ENCODE measurements at places on chromosomes 2 and 18.

GRCh38 chr2:235217846-235218245 lies 266.0 kb downstream of the SH3BP4 start:
- peak; percentile 8 for DNase-seq

GRCh38 chr2:240574386-240575100 lies 6.3 kb downstream of the RNPEPL1 start:
- DNase-seq = no peak

DNA sequence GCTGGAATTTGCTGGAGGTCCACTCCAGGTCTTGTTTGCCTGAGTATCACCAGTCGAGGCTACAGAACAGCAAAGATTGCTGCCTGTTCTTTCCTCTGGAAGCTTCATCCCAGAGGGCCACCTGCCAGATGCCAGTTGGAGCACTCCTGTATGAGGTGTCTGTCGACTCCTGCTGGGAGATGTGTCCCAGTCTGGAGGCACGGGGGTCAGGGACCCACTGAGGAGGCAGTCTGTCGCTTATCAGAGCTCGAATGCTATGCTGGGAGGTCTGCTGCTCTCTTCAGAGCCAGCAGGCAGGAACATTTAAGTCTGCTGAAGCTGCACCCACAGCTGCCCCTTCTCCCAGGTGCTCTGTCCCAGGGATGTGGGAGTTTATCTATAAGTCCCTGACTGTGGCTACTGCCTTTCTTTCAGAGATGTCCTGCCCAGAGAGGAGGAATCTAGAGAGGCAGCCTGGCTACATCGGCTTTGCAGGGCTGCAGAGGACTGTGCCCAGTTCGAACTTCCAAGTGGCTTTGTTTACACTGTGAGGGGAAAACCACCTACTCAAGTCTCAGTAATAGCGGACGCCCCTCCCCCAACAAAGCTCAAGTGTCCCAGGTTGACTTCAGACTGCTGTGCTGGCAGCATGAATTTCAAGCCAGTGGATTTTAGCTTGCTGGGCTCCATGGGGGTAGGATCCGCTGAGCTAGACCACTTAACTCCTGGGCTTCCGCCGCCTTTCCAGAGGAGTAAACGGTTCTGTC lies 301.1 kb downstream of the ERBB4 start:
- DNase-seq = no peak

DNA sequence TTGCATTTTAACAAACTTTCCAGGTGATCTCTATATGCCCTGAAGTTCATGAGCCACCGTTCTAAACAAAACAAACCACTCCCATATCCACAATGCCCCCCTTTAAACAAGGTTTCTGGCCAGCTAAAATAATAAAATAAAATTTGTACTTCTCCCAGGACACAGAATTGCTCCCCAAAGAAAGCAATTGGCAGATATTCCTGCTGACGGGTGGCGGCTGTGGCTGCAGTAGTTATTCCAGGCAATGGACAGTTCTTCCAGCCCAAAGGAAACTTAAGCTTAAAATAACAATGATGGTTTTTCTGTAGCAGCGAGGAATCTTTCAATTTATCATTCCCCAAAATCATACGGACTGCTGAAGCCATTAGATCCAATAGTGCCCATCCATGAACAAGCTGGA lies 260.5 kb upstream of the ZNF521 start:
- no peak for DNase-seq

GRCh38 chr2:200320991-200321390 lies 14.5 kb downstream of the SPATS2L start:
- no peak for DNase-seq

- DNase-seq = no peak
Observed at GRCh38 chr18:13877157-13877556, 38.2 kb downstream of the MC2R start.

DNA sequence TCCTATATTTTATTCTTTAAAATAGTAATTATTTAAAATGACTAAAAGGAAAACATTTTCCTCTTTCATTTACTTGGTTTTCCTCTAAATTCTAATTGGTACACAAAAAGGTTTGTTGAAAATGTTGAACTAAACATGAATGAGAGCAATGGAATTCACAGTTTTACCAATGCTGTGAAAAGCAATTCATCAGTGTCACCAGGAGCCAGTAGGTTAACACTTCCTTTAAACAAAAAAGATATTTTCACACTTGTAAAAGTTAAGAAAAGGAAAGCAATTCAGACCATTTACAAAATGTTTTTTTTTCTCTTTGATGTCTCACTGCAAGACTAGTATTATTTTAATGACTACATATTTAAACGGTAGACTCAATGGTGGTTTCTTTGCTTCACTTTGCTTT lies 341.6 kb downstream of the RIT2 start:
- no peak for DNase-seq

DNA sequence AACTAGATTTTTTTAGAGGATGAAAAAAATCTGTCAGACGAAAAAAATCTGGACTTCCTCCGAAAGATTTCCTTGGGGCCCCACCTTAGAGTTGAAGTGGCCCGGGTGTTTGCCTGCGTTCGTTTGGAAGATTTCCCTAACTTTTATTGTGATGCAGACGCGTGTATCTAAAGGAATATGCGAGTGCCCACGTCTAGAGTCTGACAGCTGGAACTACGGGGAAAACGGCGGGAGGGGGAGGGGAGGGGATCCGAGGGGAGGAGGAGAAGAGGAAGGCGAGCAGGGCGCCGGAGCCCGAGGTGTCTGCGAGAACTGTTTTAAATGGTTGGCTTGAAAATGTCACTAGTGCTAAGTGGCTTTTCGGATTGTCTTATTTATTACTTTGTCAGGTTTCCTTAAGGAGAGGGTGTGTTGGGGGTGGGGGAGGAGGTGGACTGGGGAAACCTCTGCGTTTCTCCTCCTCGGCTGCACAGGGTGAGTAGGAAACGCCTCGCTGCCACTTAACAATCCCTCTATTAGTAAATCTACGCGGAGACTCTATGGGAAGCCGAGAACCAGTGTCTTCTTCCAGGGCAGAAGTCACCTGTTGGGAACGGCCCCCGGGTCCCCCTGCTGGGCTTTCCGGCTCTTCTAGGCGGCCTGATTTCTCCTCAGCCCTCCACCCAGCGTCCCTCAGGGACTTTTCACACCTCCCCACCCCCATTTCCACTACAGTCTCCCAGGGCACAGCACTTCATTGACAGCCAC lies 2.4 kb upstream of the SP9 start:
- DNase-seq = no peak

GRCh38 chr2:31386648-31387047 lies 27.9 kb downstream of the XDH start:
- no peak for DNase-seq

GRCh38 chr18:58247363-58247834 lies 203.4 kb downstream of the NEDD4L start:
- DNase-seq = no peak

- DNase-seq = peak; percentile 53
Observed at GRCh38 chr2:226915846-226916360, 80.0 kb downstream of the RHBDD1 start.

GRCh38 chr2:110678457-110679336 lies 834 bp upstream of the BUB1 start:
- no peak for DNase-seq

GRCh38 chr2:112692495-112692911 lies 28.3 kb upstream of the NT5DC4 start:
- peak; percentile 75 for DNase-seq

DNA sequence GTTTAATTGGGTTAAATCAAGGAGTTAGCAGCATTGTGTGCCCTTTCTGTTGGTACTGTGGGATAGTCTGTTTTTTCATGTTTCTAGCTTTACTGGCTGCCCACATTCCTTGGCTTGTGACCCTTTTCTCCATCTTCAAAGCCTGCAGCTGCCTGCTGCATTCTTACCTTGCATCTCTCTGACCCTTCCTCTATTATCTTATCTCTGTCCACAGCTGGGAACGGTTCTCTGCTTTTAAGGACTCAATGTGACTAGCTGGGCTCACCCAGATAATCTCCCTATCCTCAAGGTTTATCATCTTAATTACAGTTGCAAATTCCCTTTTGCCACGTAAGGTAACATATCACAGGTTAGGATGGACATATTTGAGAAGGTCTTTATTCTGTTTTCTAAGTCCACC lies 199.7 kb downstream of the KCNS3 start:
- DNase-seq = no peak

DNA sequence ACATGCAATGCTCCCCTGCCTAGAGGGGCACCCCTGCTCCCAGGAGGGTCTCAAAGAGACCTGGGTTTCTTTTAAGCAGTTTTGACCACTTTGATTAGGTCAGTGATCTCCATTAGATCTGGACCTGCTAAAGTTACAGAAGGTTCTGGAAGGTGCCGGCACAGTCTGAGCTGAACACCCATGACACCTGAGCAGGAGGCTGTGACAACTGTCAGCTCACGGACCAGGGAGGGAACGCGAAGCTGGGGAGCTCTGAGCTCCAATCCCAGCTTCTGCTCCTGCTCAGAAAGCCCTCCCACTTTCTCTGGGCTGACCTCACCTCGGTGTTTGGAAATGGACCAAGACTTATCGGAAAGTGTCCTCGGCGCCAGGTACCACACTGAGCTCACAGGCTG lies 113.8 kb downstream of the NFATC1 start:
- DNase-seq = no peak

GRCh38 chr18:48962994-48963561 lies 12.3 kb upstream of the SMAD7 start:
- no peak for DNase-seq

GRCh38 chr2:133054297-133054696 lies 384.3 kb upstream of the LYPD1 start:
- no peak for DNase-seq

GRCh38 chr18:61892683-61893308 lies at the start of gene RNF152:
TSS of gene RNF152 (minus strand) at chr18:61893007. CDS start at chr18:61816463, 76,544 bp downstream.
- no peak for DNase-seq

- DNase-seq = no peak
Observed at GRCh38 chr2:206708286-206708685, 9.9 kb downstream of the DYTN start.

DNA sequence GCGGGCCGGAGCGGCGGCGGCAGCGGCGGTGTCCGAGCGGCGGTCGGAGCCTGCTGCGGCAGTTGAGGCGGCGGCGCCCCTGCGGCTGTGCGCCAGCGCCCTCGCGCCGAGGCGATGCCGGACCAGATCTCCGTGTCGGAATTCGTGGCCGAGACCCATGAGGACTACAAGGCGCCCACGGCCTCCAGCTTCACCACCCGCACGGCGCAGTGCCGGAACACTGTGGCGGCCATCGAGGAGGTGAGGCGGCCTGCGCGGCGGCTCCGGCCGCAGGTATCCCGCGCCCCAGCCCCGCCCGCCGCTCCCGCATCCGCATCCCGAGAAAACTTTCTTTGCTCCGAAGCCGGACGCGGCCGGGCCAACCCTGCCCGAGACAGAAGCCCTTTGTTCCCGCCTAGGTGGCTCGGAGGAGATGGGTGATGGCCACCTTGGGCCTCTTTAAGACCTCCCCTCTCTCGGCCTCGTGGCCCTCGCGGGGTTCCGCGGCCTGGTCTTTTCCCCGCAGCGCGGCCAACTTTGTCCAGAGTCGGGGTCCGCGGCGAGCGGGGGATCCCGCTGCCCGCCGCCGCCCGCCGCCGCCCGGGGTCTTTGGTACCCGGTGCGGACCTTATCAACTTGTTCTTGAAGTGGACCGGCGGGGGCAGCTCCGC lies 504 bp downstream of the ASAP2 start:
- DNase-seq = no peak

DNA sequence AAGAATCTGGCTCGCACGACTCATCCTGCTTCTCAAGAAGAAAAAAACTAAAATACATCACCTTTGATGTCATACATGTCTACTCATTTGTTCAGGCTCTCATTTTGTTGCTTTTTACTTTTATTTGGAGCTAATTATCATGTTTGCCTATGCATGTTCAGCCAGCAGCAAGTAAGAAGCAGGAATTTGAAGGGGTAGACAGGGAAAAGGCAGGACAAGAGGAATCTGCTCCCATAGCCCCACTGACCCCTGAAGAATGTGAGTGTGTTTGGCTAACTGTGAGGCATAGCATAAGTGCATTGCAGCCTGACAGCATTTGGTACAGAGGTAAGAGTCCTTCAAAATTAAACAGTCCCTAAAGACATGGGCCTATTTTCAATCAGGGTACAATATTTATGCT lies 72.7 kb downstream of the NYAP2 start:
- DNase-seq = no peak

GRCh38 chr2:6667326-6667725 lies 198.4 kb downstream of the CMPK2 start:
- DNase-seq = no peak

GRCh38 chr2:225282858-225283710 lies 116.4 kb upstream of the NYAP2 start:
- no peak for DNase-seq

GRCh38 chr18:62281684-62282083 lies 43.4 kb upstream of the TNFRSF11A start:
- DNase-seq = peak; percentile 68

GRCh38 chr2:224837558-224837957 lies 121.4 kb upstream of the CCDC195 start:
- DNase-seq = peak; percentile 54

DNA sequence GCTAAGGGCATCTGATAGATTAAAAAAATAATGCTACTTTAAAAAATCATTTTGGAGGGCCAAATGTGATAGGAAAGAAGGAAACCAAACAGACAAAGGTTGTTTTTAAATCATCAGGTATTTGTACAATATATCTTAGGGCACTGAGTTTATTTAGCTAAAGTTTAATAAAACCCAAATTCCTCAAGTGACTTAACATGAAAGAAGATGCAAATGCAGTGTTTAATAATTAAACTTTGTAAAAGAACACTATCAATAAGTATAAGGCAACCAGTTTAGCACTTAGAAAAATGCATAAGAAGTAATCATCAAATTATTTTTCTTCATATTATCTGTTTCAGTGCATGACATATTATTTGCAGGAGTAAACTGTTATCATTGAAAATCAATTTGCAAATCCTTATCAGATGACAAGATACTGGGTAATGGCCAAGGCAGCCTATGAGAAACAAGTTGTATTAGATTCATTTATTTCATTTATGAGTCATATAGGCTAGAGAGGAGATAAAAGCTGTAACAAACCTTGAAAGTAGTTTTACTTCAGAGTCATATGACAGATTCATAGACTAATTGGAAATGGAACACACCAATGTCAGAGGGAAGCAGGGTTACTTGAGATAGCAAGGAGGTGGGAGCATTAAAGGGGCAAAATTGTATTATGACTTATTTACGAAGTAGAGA lies 165.5 kb downstream of the GCA start:
- no peak for DNase-seq

GRCh38 chr2:74739733-74740241 lies 85.7 kb downstream of the SEMA4F start:
- no peak for DNase-seq

DNA sequence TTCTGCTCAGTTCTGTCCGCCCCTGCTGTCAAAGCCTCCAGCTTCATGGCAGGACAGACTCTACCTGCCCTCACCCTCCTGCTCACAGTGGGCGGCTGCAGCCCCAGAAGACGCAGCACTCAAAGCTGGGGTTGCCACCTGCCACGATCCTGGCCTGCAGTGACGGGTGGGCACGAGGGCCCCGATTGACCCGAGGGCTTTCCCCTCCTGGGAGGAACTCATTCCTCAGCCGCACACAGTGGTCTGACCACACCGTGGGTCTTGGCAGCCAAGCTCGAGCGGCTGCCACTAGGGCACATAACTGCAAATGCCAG lies 47.1 kb downstream of the HS6ST1 start:
- no peak for DNase-seq

DNA sequence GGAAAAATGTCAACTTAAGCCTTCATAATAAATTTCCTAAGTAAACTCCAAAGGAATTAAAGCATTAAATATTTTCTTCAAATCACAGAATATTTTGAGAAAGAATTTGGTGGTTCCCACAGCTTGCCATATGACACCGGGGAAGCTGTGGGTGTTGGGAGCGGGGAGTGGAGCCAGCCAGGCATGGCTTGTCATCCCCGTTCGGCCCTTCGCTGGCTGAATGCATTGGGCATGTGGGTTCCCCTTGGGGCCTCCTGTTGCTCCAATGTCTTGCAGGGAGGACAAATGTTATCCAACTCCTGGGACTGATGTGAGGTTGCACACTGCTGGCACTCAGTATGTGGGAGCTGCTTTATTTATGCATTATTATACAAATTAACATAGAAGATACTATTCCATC lies 18.6 kb downstream of the NGEF start:
- no peak for DNase-seq

All from AG09309 (cell line).